AG08396 (cell line): ENCODE measurements at places on chromosomes 5 and 9.

GRCh38 chr5:137306903-137307302 is 192.2 kb downstream of the SPOCK1 start:
- no peak for DNase-seq

- DNase-seq: no peak
These were observed 237.6 kb upstream of the RGMB start for GRCh38 chr5:98535901-98536300.

DNA sequence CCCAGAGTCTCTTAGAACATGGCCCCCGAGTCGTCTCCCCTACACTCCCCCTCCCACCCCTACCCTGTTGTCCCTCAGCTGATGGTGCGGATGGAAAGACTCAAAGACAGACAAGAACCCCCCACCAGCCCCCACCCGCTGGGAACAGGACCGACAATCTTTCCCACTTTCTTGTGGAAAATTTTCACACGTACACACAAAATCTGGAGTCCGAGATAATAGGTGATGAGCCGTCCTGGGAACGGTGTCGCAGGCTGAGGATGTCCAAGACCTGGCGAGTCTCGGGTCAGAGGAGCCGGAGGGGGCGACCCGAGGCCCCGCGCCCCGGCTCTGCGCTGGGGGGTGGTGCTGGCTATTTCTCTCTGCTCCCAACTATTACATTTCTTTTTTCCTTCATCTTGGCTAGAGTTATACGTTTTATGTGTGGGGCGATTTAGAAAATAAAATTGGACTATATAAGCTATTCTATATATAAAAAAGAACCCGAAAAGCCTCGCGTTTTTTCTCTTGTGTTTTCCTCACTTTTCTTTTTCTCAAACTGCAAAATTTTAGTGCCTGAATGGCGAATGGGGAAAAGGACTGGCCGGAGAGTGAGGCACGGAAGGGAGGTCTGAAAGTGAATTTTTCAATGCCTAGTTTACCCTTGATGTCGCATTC is 188.8 kb downstream of the MEF2C start:
- DNase-seq: no peak

DNA sequence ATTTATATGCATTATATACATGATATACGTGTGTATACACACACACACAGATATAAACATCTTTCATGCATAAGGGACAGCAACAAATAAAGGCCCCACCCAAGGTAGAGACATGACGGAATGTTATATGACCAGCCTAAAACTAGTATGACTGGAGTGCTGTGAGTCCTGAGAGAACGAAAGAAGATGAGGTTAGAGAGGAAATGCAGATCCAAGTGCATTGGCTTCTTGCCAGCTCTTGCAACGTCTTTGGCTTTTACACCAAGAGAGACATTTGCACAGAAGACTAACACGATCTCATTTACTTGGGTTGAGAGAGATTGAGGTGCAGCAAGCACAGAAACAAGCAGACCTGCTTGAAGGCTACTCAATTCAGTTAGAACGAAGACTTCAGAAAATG is 23.0 kb downstream of the CDH10 start:
- no peak for DNase-seq

DNA sequence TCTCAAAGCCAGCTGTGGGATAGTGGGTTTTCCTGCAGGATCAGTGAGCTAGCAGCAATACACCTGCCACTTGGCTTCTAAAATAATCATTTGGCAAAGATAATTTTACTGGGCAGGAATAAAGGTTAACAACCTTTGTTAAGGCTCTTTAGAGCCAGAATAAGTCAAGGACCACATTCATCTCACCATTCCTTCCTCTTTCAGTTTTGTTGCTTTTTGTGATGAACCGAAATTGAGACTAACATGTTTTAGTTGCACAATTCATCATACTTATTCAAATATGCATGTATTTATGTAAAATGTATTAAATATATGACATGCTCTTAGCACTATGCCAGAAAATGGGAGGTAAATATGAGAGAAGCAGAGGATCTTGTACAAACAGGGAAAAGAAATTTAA is 824.4 kb upstream of the TYRP1 start:
- DNase-seq: no peak

DNA sequence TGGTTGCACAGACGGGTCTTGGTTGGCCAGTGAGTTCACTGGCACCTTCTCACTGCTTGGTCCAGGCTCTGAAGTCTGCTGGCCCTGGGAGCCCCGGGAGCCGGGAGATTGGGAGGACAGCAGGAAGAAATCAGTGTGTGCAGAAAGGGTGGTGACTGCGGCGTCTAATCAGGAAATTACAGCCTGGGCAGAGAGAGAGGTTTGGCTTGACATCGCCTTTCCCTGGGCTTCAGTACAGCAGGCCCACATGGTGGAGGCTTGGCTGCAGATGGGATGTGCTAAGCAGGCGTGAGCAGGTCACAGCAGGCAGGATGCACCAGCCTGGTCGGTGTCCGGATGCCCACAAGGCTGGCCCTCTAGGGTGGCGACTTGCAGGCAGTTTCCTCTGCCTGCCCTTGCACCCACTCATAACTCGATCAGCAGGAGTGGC is 17.2 kb downstream of the PITX1 start:
- DNase-seq: no peak

GRCh38 chr9:734831-735511 is 106.5 kb upstream of the DMRT1 start:
- peak; percentile 69 for DNase-seq

DNA sequence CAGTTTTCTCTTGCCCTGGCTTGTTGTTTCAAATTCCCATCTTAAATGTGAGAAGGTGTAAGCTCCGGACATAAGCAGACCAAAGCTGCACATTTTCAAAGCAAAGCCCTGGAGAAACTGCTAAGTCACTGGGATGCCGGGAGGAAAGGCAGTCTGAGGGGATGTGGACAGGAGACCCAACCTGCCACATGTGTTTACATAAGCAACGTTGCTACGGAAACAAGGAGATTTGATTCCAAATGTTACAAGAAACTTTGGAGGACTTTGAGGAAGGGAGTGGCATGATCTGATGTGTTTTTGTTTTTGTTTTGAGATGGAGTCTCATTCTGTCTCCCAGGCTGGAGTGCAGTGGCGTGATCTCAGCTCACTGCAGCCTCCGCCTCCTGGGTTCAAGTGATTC is 25.7 kb upstream of the INSYN2B start:
- no peak for DNase-seq

DNA sequence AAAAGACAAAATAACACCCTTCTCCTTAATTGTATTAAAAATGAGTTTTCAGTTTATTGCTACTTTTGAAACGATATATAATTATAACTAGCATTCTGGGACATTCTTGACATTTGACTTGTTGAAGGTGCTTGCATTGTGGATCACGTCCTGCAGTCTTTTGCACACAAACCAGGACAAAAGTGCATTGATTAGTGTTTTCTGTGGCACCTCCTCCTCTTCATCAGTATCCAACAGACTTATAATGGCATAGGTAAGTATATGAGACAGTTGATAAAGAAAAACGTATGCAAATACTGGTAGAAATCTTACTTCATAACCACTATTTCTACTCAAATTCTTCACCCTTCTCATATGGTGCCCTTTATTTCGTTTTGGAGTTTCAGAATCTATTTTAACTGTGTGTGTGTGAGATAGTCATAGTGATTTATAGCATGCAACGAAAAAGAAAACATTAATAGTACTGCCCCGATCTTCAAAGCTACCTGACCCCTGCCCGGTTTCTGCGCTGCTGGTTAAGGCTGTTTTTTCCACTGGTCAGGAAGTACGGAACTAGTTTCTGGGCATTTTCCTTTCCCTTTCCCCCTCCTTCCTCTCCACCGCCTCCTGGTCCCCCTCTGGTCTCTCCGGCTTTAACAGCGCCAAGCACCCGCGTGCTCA is 639 bp upstream of the RASA1 start:
- no peak for DNase-seq

- DNase-seq: no peak
These were observed 18.7 kb upstream of the C5orf46 start for GRCh38 chr5:147925020-147925419.

- DNase-seq: no peak
These were observed 69.7 kb downstream of the PHF2 start for GRCh38 chr9:93645921-93646639.

DNA sequence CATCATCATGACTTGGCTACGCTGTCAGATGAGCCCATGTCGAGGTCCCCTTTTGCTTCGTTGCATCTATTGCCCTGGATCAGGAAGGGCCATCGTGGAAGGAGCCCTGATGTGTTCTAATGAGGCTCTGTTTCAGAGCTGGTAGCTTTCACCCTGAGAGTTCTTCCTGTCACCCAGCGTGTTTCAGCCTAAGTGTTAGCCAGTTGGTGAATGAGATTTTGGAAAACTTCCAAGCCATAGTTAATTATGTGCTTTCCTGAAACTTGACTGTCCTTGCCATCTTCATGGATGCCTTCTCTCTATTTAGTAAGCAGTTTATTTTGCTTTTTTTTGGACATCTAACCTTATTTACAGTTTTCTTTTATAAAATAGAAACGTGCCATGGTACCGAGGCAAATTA is 1695.4 kb upstream of the WWC1 start:
- no peak for DNase-seq

DNA sequence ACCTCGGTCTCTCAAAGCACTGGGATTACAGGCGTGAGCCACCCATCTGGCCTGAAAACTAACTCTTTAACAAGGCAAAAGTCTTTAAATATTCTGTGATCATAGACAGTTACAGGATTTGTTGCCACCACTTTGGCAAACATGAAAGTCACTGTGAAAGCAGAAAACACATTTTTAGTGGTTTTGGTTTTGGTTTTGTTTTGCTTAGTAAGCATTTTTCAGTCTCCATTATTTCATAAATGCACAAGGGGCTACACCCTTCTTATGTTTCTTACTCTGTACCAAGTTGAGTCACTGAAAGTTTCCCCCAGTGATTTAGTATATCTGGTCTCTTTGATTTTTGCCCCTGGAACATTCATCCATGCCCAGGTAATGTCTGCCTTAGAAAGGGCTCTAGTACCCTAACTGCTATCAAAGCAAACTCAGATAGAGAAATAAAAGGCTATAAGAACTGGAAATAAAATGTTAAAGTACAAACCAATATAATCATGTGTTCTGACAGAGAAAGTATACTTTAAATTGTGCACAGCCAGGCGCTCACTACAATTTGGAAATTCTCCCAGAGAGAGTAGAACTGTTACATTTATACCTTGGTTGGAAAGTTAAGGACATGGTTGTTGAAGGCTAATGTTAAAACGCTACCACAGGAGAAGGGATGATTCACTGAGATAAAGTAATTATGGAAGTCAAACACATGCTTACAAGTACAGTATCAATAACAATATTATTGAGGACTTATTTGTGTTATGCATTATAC is 1022.5 kb upstream of the DMAC1 start:
- no peak for DNase-seq

DNA sequence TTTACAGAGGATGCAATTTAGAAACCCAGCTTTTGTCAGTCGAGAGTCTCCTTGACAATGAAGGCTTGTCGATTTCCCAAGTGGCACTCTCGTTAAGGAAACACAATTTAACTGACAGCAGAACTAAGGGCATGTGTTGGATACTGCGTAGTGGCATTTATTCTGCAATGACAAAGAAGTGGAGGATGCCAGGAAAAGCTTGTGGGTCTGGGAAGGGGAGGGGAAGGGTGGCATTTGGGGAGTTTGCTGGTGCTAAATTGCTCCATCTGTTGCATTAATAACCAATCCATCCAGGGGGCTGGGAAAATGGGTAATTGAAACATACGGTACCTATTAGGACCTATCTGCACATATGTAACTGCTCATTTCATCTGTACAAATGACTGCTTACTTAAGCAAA is 190.6 kb downstream of the NSG2 start:
- DNase-seq: no peak

- DNase-seq: peak; percentile 84
These were observed 54.3 kb downstream of the EHMT1 start for GRCh38 chr9:137672907-137673791.
